Endothelial cell (in vitro differentiated cells): ENCODE measurements at places on chromosomes 13 and 19. TPM values are rescaled to one million over a fixed set of nuclear protein-coding genes. Genes with fewer than 3 reads are reported as not detected.

- DNase-seq: no peak
Measured at GRCh38 chr13:95579303-95579702, 26.8 kb downstream of the CLDN10 start.

DNA sequence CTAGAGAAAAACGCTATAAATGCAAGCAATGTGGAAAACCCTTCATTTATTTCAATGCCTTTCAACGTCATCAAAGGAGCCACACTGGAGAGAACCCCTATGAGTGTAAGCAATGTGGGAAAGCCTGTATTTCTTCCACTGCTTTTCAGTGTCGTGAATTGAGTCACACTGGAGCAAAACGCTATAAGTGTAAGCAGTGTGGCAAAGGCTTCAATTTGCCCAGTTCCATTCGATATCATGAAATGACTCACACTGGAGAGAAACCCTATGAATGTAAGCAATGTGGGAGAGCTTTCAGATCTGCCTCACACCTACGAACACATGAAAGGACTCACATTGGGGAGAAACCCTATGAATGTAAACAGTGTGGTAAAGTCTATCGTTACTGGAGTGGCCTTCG lies 27.4 kb downstream of the ZNF20 start:
- no peak for DNase-seq

DNA sequence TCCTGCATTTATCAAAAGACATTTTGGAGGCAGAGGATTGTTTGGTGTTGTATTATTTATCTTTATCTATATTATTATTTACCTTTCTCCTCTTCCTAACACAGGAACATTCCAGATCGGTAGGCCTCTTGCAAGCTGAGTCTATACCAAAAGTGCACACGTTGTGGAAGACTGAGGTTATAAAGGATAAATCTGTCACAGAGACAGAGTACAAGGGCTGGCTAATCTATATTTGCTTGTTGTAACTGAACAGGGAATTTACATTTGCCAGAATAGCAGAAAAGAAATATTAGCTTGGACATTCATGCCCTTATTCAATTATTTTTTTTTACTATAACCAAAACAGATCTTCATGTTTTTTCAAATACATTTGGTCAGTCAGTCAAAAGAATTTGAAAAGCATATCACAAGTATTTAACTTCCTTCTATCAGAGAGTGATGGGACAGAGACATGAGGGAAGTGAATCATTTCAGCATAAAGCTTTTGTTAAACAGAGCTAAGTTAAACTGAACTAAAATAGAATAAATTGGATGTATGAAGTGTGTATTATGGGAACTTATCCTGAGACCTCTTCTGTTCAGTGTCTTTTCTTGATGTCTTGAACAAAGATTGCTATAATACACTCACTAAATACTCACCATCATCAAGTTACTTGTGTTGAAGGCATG lies 352.5 kb downstream of the DNAJC15 start:
- no peak for DNase-seq

DNA sequence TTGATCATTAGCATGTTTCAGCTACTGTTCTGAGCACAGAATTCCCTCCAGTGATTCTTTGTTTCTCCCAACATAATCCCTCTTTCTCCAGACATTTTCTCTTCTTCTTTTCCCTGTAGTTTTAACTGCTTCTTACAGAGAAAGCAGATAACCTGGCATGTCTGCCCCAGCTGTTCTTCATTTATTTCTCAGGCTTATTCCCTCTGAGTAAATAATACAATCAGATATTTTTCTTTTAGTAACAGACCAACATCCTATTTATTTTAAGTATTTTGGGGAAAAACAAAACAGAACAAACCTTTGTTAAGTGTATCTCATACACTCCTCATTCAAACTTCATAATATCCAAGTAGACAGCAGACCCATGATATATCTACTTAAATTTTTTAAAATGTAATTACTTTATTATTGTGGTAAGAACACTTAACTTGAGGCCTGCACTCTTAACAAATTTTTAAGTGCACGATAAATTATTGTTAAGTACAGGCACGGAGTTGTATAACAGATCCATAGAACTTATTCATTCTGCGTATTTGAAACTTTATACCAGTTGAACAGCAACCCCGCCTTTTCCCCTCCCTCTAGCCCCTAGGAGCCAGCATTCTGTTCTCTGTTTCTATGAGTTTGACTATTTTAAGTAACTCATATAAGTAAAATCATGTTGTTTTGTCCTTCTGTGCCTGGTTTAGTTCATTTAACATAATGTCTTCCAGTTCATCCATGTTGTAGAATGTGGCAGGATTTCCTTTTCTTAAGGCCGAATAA lies 540.0 kb downstream of the LMO7 start:
- DNase-seq: no peak

The TEX30 gene
- 10.5 TPM for total RNA-seq

DNA sequence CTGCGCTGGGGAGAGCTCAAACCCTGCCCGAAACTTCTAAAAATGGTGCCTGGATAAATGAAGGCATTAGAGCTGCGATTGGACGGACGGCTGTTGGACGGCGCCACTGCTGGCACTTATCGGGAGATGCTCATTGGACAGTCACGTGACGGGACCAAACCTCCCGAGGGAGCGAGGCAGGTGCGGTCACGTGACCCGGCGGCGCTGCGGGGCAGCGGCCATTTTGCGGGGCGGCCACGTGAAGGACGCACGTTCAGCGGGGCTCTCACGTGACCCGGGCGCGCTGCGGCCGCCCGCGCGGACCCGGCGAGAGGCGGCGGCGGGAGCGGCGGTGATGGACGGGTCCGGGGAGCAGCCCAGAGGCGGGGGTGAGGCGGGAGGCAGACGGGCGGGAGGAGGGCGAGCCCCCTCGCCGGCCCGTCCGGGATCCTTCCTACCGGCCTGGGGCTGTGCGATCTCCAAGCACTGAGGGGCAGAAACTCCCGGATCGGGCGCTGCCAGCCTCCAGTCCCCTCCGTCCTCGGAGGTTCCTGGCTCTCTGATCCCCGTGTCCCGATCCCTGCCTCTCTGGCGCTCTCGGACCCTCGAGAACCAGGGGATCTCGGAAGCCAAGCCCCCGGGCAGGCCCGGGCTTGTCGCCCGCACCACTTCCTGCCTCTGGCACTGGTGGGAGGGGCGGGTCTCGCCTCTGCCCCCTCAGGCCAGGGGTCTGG lies at the start of gene BAX:
Gene BAX, plus strand, starts transcription at position 281 of the 713 bp plus-strand sequence. Its CDS starts 54 bp downstream, at position 335.
- peak; percentile 97 for DNase-seq

GRCh38 chr13:33543631-33544265 lies 258.2 kb upstream of the STARD13 start:
- no peak for DNase-seq

- DNase-seq: peak; percentile 63
Measured at GRCh38 chr19:39110263-39110967, 15.2 kb upstream of the PAK4 start.

The ZNF729 gene
- not detected for total RNA-seq

DNA sequence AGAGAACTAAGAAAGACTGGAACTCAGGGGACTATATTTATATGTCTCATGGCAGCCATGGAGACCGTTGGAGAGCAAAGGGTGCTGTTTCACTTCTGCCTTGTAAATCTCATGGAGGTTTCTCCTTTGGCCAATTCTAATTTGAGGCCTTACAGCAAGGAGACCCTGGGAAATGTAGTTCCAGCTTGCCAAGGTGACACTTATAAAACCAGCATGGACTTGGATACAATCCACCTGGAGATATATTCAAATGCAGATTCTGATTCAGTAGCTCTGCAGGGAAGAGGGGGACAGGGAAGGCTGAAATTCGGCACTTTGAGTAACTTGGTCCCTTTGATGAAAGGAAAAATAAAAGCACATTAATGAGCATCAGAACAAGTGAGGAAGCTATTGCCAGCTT lies 90.0 kb downstream of the OXGR1 start:
- DNase-seq: no peak

The FGF22 gene
- total RNA-seq: not detected

DNA sequence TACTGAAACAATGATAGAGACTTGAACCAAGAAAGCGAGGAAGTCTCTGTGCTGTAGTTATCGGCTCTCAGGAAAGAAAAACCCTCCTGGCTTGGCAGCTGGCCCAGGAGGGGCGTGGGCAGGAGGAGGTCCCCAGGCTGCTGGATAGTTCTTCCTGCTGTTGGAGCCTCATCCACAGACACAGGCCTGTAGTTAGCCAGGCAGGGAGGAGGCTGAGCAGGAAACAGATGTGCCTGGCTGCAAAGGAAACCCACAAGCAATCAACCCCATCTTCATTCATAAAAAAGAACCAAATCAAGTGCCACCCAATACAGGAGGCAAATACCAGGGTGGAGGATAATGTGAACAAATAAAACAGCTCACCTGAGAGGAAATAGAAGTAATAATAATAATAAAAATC lies 86.2 kb downstream of the IRS2 start:
- DNase-seq: peak; percentile 80

DNA sequence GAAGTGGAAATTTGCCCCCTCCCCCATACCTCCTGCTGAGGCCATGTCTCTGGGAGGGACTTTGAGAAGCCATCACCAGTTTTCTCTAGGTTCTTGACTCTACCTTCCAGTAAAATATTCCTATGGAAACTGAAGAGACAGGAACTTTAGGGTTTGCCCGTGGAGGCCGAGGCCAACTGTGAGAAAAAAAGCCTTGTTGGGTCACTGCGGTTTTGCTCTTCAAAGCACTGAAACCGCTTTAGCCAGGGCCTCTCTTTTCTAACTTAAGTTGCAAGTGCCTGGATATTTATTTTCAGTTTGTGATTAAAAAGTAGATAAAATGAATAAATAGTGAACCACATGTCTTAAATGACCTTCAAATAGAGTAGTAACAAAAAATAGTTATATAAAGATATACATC lies 159.7 kb upstream of the TSC22D1 start:
- no peak for DNase-seq

The NBEA gene
- total RNA-seq: 11.7 TPM

The TUBA3C gene
- total RNA-seq: not detected

DNA sequence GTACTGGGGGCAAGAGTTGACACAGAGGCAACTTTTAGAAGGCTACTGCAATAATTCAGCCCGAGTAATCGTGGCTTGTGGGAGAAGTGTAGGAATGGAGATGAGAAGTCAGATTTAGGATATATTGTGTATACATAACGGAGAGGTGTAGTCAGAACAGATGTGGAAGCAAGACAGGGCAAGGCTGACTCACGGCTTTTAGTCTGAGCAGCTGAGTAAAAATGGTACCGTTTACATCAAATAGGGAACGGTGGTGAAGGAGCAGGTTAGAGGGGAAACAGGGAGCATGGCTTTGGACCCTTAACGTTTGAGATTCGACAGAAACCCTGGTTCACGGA lies 796 bp upstream of the LSM14A start:
- DNase-seq: no peak
